Large intestine (tissue), 12 donors: ENCODE measurements at places on chromosomes 12 and 14.

DNA sequence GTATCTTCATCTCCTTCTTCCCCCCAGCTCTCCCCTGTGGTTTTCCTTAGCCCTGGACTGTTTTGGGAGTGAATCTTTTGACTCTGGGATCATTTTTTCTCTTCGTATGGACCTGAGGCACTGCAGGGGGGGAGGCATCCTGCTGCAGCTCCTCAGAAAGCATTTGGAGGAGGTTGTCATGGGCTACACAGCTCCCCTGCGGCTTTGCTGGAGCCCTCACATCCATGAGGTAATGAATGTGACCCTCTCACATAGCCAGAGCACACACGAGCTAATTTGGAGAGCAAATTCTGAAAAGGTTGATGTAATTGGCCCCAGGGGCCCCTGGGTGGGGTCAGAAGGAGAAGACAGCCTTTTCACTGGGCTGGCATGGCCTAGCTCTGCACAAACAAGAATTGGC lies 110.9 kb downstream of the PAH start:
- DNase-seq = no peak

DNA sequence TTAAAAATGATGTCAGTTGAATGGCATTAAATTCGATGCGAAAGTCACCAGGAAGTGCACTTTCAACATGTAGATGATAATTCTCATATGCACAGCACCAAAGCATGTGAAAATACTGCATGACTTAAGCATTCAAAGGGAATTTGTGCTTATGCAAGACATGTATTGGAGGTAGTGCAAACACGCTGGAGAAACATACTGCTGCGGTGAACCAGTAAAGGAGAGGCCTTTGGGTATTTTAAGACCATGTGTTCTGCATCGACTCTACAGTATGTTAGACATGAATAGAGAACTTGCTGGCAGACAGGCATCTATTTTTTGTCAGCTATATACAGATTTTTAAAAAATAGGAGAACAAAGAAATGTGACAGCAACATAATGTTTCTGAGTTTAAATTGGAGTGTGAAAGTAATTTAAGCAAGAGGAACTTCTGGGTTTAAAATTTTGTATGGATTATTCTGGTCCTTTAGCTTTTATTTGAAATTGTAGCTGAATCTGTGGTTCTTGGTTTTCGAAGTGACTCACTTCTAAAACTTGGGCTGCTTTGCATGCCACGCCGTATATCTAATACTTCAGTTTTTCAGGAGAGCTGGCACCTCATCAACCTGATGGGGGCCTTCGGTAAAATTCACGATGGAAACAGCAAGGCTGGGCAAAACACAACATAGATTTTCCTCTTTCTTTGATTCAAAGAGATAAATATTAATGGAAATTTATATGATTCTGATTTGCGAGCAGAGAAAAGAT lies 408.7 kb downstream of the APAF1 start:
- DNase-seq = no peak

DNA sequence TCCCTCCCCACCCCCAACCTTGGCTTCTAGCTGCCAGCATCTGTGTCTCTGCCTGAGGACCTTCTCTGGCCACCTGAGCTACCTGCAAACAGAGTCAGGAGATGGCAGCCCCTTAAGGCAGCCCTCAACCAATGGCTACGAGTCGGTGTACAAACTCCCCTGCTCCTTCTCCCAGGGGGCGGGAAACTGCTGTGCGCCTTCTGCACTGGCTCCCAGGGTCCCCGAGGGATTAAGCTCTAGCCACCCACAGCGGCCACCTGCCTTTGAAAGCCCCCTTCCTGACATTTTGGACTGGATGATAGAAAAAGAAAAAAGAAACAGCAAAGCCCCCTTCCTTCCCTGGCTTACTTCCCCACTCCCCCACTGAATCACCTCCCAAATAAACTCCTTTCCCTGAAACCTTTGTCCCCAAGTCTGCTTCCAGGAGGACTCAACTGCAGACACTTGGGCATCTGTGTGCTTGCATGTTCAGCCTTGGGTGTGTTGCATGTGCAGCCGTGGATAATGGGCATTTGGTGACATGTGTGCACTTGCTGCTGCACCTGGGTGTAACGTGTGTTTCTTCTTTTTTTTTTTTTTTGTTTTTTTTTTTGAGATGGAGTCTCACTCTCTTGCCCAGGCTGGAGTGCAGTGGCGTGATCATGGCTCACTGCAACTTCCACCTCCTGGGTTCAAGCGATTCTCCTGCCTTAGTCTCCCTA lies 6.0 kb downstream of the SDS start:
- no peak for DNase-seq

DNA sequence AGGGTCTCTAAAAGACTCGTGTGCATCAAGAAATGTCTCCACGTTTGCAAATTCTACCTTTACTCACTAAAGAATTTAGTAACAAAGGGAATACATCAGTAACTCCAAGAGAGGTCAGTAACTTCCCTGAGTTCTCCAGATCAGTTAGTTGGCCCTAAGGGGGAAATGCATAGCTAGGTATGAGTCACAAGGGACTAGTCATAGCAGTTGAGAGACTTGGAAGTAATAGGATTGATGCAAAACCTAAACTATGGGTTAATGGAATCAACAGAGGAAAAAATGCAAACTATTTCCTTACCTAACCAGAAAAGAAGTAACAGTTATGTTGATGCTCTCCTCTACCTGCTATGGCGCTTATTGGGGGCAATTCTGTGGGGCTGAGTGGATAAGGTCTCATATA lies 148.8 kb upstream of the GARIN6 start:
- DNase-seq = no peak

- DNase-seq = no peak
These were observed 483.3 kb downstream of the VRK1 start for GRCh38 chr14:97280526-97280925.

GRCh38 chr14:78644824-78645559 lies 474.8 kb downstream of the NRXN3 start:
- no peak for DNase-seq

DNA sequence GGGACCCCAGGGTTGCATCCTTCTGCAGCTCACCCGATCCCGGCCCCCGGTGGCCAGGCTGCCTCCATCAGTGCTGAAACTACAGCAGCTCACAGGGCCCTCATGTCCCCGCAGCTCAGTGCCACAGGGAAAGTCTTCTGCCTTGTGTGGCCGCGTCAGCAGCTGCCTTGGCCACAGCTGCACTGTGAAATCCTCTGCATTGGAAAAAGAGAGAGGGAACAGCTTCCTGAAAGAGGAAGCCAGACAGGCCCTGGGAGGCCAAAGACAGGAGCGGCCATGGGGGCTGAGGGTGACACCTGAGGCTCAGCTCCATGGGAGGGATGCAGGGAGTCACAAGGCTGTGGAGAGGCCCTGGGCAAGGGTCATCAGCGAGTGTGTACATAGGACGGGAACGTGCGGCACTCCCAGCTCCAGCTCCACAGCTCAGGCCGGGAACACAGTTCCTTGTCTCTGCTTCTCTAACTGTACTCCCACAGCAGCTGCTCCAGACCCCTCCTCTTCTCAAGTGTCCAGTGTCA lies 32.7 kb downstream of the PARP2 start:
- DNase-seq = peak; percentile 98

- peak; percentile 85 for DNase-seq
These were observed 37.4 kb downstream of the SUSD6 start for GRCh38 chr14:69648480-69649451.

DNA sequence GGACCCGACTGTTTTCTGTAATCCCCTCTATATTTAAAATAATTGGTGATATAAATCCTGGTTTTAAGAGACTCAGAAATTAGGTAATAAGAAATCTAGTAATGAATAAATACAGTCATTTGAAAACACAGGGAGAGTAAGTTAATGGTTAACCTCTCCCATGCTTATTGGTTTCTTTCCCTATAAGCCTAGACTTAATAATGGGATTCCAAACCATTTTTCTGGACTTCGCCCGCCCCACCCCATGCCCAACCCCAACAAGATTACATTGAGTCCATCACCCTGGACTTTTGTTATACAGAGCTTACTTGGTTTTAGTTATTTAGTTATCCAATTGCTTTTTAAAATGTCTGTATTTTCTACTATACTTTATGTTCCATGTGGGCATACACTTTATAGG lies 98.7 kb downstream of the WIF1 start:
- DNase-seq = peak; percentile 96

- peak; percentile 65 for DNase-seq
These were observed at the start of gene ANKLE2 for GRCh38 chr12:132761032-132761920. ANKLE2 (minus strand) TSS chr12:132761832; CDS start chr12:132761798, 34 bp downstream.

DNA sequence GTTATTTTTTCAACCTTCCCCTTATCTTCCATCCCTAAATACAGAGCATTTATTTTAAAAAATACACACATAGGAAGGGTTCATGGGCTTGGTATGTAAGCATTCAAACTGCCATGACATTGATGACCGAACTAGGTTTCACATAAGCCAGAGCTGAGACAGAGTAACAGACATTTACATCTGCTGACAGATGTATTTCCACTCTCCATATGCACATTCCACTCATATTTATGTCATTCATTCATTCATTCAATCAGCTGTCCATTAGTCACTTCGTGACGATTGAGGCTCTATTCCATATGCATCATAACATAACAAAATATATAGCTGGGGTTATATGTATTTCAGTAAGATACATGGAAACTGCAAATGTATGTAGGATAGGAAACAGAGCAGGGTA lies 145.5 kb upstream of the OTX2 start:
- no peak for DNase-seq

GRCh38 chr12:95411057-95411456 lies 62.9 kb upstream of the METAP2 start:
- DNase-seq = no peak

DNA sequence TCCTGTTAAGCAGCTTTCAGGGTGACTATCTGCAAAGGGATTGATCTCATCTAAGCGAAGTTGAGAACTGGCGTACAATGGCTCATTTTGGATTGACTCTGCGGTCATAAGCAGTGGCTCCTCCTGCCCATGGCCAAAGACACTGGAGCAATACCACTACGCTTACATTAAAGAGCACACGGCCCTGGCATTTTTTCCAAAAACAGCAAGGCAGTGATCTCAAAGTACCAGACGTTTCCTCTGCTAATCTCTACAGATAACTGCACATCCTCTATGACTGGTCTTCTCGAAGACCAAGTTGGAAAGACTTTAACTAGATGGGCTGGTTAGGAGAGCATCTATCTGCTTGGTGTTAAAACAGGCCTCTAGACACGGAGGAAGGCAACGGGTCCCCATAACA lies 2.7 kb downstream of the PITPNM2 start:
- no peak for DNase-seq

- DNase-seq = no peak
These were observed 1.3 kb downstream of the RITA1 start for GRCh38 chr12:113186666-113187325.

GRCh38 chr14:93035917-93036651 lies 79.6 kb downstream of the ITPK1 start:
- DNase-seq = peak; percentile 66

DNA sequence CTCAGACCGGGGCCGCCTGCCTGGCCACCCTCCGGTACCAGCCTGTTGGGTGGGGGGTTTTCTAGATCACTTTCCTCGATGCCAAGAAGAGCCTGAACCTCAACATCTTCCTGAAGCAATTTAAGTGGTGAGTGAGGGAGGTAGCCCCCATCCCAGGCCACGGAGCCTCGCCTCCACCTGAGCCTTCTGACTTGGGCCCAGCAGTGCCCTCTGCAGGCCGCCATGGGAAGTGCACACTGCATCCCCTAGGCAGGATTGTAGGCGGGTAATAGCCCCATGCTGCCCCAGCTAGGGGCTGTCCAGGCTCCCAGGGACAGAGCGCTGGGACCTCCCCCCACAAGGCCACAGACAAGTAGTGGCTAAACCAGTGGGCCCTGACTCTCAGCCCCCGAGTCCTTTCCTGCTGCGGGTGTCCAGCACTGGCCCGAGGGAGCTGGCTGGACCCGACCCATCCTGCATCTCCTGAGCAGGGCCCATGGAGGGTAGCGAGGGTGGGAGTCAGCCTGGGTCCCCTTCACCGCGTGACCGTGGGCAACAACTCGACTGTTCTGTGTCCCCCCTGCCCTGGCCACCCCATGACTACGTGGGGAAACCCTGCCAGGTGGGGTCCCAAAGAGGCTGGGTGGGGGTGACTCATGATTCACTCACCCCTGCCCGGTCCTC lies 15.3 kb upstream of the ADSS1 start:
- DNase-seq = peak; percentile 50

GRCh38 chr14:106277503-106277902 lies 751.1 kb downstream of the TMEM121 start:
- no peak for DNase-seq

- DNase-seq = peak; percentile 57
These were observed 24.1 kb downstream of the DDX47 start for GRCh38 chr12:12837025-12837812.

DNA sequence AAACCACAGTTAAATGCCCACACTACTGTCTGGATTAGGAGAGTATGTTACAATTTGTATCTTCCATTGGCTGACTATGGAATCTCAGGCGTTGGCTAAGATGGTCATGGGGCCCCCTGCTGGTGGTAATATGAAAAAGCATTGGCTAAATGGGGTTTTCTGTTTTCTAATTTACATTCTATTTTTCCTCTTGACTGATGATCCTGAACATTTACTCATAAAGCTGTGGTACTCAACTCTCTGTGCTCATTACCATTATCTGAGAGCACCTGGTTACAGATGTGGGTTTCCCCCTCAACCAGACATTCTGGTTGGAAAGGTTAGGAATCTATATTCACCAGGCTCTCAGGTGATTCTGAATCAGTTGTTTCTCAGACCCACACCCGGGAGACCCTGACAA lies 64.8 kb downstream of the WSCD2 start:
- no peak for DNase-seq

GRCh38 chr12:5102806-5103205 lies 59.1 kb downstream of the KCNA5 start:
- no peak for DNase-seq

DNA sequence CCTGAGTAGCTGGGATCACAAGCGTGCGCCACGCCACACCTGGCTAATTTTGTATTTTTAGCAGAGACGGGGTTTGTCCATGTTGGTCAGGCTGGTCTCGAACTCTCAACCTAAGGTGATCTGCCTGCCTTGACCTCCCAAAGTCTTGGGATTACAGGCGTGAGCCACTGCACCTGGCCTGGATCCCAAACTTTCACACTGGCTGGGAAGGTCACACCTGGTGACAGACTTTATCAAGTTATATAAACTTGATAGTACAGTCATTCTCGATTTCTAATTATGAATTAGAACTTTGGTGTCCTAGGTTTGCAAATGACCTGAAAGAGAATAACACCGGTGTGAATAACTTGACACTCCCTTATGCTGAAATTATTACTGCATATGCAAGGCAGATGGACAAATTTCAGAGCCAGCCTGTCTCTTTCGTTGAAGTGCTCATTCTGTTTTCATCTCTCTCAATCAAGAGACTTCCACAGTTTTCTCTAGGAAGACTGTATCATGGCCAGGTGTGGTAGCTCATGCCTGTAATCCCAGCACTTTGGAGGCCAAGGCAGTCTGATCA lies 5.9 kb downstream of the PLBD1 start:
- DNase-seq = no peak

GRCh38 chr14:96206461-96206860 lies 1.8 kb downstream of the BDKRB2 start:
- peak; percentile 84 for DNase-seq

DNA sequence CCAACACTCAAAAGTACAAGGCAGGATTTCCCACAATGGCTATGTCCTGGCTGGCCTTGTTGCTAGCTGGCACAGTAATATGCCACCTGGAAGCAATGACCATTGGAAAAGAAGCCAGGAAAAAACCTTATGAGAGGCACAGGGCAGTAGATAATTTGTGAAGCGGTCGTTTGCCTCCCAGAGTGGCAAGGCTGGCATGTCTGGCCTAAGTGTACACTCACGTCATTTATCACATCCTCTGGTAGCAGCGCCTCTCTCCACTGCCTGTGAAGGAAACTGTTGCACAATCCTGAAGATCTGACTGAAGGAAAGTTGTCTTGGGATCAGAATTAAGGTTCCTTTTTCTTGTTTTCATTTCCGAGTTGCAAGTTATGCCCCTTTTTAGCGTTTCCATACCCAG lies 408.5 kb downstream of the ZFP36L1 start:
- peak; percentile 41 for DNase-seq

- no peak for DNase-seq
These were observed 833.0 kb downstream of the SLC6A15 start for GRCh38 chr12:84079626-84080025.
